Lung (tissue), 17 donors: ENCODE measurements at places on chromosomes 12 and 14. TPM values are rescaled to one million over a fixed set of nuclear protein-coding genes. Genes with fewer than 3 reads are reported as not detected.
A peak's percentile ranks its signal among the peaks of the same experiment; 100 is the strongest.

GRCh38 chr14:83873669-83874068 is 1656.3 kb upstream of the FLRT2 start:
- no peak for DNase-seq

DNA sequence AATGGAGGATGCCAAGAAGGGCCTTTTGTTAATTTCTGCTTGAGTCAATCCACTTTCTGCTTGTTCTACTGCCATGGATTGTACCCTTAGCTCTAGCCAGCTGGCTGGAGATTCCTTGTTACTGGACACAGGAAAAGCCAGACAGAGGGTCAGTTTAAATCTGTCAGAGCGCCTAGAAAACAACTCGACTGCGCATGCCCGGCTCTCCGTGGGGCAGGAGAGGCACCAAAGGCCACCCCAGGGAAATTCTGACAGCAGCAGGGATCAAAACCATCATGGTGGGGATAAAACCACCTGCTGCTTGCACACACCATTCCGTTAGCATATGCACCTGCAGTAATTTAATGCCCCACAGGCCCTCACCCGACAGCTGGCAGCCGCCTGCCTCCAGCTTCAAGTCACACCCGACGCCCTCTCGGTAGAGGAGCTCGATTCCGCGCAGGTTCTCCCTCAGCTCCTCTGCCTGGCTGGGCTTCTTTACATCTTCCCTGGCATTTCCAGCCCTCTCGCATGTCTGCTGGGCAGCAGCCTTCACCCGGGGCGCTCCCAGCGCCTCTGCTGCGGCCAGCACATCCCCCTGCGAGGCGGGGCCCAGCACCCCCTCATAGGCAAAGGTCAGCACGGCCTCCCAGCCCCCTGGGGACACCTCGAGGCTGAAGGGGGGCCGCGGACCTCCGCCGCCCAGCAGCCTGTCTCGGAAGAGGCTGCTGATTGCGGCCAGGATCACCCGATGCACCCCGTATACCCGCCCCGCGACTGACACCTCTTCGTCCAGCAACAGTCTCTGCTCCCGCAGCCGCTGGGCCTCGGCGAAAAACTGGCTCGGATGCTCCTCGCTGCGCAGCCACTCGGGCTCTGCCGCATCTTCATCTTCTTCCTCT is 1.0 kb downstream of the KLHL33 start:
- DNase-seq: peak; percentile 65

Gene NEUROD4
- not detected for polyA plus RNA-seq

Gene KRT72
- polyA plus RNA-seq: 0.14 TPM

DNA sequence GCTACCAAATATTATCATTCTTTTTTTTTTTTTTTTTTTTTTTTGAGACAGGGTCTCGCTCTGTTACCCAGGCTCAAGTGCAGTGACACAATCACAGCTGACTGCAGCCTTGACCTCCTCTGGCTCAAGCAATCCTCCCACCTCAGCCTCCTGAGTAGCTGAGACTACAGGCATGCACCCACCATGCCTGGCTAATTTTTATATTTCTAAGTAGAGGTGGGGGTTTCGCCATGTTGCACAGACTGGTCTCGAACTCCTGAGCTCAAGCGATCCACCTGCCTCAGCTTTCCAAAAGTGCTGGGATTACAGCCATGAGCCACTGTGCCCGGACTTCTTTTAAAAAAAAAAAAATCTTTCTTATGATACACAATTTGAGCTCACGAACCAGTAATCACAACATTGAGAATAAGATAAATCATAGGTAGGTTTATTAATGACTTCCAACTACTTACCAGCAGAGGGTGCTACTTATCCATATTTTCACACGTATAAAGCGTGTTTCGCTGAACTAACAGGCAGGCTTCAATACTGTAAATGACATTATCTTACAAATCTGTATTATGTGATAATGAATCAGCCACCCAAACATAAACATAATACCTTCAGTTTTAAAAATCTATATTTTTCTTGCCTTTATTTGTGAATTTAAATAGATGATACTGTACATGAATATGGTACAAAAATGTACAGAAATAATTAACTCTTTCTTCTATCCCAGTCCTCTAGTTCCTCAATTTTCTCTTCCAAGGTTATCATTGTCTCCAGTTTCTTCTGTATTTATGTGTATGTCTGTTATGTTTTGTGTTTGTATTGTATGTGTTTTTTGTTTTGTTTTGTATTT is 42.5 kb upstream of the BCAT1 start:
- DNase-seq: peak; percentile 72

GRCh38 chr12:116490471-116490870 is 68.7 kb upstream of the MAP1LC3B2 start:
- no peak for DNase-seq

GRCh38 chr14:77649326-77649725 is 32.9 kb upstream of the SPTLC2 start:
- DNase-seq: no peak

- no peak for DNase-seq
Observed at GRCh38 chr14:31435276-31435675, 14.9 kb upstream of the HEATR5A start.
